T-helper 2 cell treated with Interferon-gamma antibody and Interleukin-4, amounts not matched to agents 5 μg/mL and 100 μg/mL, for 36 hours (primary cell): ENCODE measurements at places on chromosomes 13 and 19.

GRCh38 chr13:22599156-22599555 lies 581.6 kb upstream of the SGCG start:
- no peaks in the 10 kb centered on the region for H3K4me1 ChIP-seq
- H3K4me3 ChIP-seq, result no peak overlapping the region
- no peaks in the 10 kb centered on the region for H3K27me3 ChIP-seq
- no peak for DNase-seq
- no peak overlapping the region for H3K27ac ChIP-seq

- H3K27ac ChIP-seq, result peak overlapping the region; percentile 52
- H3K4me3 ChIP-seq, result peak overlapping the region; percentile 12
- H3K4me1 ChIP-seq, result peaks cover 22% of the 10 kb centered on the region
- no peak for DNase-seq
- peaks cover 11% of the 10 kb centered on the region for H3K36me3 ChIP-seq
- no peaks in the 10 kb centered on the region for H3K27me3 ChIP-seq
These were observed 3.3 kb upstream of the UQCR11 start for GRCh38 chr19:1608359-1609102.

DNA sequence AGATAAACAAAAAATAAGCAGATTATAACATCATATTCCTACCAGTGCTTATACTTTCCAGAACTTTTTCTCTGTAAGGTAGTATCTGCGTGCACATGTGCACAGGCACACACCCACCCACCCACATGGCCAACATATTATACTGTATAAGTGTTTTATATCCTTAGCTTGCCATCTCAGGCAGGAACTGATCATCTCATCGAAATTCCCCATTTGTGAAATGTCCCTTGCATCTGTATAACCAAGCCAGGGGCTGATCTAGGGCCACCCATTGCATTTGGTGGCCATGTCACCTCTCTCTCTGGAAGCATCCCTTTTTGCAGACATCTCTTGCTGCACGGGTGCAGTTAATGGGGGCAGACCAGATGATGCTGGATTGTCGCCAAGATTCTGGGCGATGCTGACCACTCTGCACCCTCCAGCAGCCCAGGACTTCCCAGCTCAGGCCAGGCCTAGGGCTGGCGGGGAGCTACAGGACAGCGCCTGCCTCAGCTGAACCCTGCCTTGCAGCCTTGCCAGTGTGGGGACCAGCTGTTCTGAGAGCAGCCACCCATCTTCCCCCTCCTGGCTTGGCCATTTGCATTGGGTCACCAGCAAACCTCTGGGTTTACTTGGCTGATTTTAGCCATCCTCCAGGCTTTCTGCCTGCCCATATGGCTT lies 95.9 kb downstream of the SLC7A1 start:
- no peak for DNase-seq
- H3K27me3 ChIP-seq, result peaks cover 16% of the 10 kb centered on the region
- H3K27ac ChIP-seq, result no peak overlapping the region
- no peaks in the 10 kb centered on the region for H3K36me3 ChIP-seq

GRCh38 chr13:43985422-43986072 lies 105.8 kb downstream of the LACC1 start:
- H3K4me3 ChIP-seq, result no peak overlapping the region
- H3K36me3 ChIP-seq, result no peaks in the 10 kb centered on the region
- no peaks in the 10 kb centered on the region for H3K27me3 ChIP-seq
- no peak overlapping the region for H3K27ac ChIP-seq
- DNase-seq, result no peak
- no peaks in the 10 kb centered on the region for H3K4me1 ChIP-seq

- no peak for DNase-seq
- H3K27me3 ChIP-seq, result no peaks in the 10 kb centered on the region
- H3K4me1 ChIP-seq, result peaks cover 9% of the 10 kb centered on the region
- no peak overlapping the region for H3K4me3 ChIP-seq
These were observed 32.2 kb downstream of the COG3 start for GRCh38 chr13:45496942-45497341.

- DNase-seq, result no peak
- H3K36me3 ChIP-seq, result no peaks in the 10 kb centered on the region
- H3K4me1 ChIP-seq, result no peaks in the 10 kb centered on the region
- no peak overlapping the region for H3K4me3 ChIP-seq
These were observed 19.4 kb upstream of the CRTC1 start for GRCh38 chr19:18663940-18664530.
